ENCODE measurements at places on chromosomes 5 and 9.

DNA sequence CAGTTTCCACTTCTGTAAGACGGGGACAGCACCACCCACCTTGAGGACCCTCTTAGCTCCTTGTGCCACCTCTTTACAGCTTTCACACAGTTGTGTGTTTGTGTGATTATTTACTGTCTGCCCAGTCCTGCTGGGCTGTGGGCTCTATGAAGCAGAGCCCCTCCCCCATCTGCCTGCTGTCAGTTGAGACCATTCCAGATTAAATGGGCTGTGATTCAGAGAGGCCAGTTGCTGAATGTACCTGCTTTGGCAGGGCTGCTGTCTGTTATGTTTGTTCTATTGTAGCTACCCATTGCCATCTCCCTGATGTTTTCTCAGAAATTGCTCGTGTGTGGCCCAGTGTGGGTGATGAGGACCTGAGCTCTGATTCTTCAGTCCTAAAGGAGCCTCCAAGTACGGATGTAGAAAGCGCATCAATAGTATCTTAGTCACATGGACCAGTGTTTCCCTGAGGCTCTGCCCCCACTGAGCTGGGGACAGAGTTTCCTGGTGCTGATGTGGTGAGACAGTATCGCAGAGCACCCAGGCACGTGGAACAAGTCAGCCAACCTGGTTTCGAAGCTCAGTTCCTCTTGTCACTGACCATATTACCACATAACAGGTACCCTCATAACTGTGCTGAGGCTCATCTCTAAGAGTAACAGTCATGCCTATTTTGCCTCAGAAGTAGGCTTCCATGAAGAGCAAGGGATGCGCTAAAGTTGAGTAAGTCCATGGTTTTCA is 3.7 kb downstream of the ANGPTL2 start:
- no peak for DNase-seq

- DNase-seq = no peak
These were observed 23.3 kb upstream of the UGT3A2 start for GRCh38 chr5:36089989-36090388.

DNA sequence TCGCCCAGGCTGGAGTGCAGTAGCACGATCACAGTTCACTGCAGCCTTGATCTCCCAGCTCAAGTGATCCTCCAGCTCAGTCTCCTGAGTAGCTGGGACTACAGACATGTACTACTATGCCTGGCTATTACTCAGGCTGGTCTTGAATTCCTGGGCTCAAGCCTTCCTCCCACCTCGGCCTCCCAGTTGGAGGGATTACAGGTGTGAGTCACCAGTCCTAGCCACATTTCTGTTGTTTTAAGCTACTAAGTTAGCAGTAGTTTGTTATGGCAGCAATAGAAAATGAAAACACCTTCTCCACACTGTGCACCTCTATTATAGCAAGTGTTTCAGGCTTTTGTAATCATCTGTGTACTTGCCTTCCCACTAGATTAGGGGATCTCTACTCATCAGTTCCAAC is 588.9 kb upstream of the TLE4 start:
- DNase-seq = no peak

- DNase-seq = no peak
These were observed 23.4 kb downstream of the CPLX2 start for GRCh38 chr5:175894793-175895192.

DNA sequence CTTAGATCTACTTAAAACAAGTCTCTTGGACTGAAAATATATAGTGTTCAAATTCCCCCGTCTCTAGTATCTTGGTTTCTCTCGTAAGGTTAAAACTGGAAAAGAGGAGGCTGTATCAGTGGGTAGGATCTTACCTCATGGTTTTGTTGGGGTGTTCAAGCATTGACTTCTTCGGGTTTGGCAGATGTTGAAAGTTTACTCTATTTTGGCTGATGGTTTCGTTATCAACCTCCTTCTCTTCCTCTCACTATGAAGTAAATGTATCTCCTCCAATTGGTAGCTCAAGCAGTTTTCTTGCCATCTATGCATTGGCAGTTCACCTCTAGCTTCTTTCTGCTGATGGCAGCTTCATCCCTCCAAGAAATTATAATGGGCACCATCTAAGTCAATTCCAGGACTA is 506.5 kb upstream of the GRIN3A start:
- no peak for DNase-seq

- DNase-seq = no peak
These were observed 416.5 kb downstream of the TAF11L14 start for GRCh38 chr5:18050776-18051175.

DNA sequence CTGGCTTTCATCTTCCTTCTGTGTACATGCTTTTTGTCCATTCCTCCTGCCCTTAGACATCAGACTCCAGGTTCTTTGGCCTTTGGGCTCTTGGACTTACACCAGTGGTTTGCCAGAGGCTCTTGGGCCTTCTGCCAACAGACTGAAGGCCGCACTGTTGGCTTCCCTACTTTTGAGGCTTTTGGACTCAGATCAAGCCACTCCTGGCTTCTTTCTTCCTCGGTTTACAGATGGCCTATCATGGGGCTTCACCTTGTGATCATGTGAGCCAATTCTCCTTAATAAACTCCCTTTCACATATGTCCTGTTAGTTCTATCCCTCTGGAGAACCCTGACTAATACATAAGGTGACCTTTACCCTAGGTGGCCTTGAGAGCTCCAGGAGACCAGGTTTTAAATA is 189.1 kb upstream of the CCNG1 start:
- no peak for DNase-seq

- no peak for DNase-seq
These were observed 3.2 kb downstream of the ADAMTSL1 start for GRCh38 chr9:18477121-18477660.

DNA sequence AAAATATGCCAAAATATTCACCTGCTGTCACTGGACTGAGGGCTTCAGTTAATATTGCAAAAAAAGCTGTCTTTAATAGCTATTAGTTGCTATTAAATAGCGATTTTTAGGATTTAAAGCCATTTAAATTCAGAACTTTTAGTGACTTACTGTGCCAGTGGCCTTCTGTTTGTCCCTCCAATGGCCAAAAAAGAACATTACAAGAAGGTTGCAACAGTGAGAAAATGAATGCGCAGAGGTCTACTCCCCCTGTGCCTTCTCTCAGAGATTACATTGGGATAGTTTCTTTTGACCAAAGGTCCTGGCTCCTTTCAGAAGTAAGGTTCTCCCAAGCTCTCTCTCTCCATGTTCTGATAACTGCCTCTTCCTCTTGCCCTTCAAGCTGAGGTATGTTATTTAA is 930.3 kb upstream of the ARRDC3 start:
- DNase-seq = no peak

GRCh38 chr5:149389552-149390495 is 10.7 kb upstream of the IL17B start:
- DNase-seq = no peak

- DNase-seq = no peak
These were observed 133.1 kb downstream of the RORB start for GRCh38 chr9:74630228-74630627.

DNA sequence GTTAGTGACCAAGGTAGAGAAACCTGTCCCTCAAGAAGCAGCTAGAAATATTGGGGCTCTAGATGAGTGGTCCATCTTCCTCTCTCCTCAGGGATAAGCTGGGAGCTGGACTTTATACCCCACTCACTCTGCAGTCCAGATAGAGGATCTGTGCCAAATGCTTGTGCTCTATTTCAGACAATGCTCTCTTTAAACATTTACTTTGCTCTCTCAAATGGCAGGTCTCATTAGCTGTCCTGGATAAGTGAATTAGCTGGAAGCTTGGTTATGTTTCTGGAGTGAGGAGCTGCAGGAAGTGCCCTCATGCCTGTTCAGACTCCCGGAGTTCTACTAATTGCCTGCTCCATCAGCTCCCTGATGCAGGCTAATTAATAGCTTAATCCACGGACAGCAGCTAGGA is 151.1 kb upstream of the CCDC152 start:
- no peak for DNase-seq
